ENCODE measurements at places on chromosomes 1 and 21.

DNA sequence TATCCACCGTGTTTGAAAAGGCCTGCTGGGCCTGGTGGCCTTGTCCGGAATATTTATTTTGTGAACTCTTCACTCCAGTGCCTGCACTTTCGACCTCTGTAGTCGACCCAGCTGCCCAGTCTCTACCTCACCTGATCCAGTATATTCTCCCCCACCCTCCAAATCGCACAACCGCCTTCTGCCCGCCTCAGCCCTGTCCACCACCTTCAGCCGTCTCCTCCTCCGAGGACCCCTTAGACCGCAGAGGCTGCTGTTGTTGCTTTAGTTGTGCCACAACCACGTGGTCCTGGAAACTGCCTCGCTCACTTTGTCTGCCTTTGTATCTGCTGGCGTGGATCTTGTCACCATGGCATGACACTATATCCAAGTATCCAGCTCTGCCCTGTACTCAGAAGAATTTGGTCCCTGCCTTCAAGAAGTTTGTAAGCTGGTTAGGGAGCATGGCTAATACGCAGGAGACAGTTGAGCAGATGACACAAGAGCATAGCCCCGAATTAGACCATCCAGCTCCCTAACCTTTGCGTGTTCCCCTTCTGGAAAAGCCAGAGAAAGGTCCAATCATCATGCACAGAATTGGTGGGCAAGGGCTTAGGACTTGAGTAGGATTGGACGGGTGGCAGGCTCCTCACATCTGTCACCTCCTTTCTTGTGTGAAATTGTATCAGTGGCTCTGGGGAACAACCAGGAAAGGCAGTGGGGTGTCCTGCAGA, 1.5 kb downstream of the PHGDH start:
- peak; percentile 10 for DNase-seq

GRCh38 chr1:35629051-35629450, 12.3 kb downstream of the PSMB2 start:
- no peak for DNase-seq

GRCh38 chr1:33349778-33350610, 29.1 kb upstream of the A3GALT2 start:
- peak; percentile 71 for DNase-seq

GRCh38 chr1:59404796-59405195, 107.9 kb downstream of the FGGY start:
- DNase-seq: no peak

GRCh38 chr1:246170574-246171261, 336.4 kb downstream of the SMYD3 start:
- no peak for DNase-seq

DNA sequence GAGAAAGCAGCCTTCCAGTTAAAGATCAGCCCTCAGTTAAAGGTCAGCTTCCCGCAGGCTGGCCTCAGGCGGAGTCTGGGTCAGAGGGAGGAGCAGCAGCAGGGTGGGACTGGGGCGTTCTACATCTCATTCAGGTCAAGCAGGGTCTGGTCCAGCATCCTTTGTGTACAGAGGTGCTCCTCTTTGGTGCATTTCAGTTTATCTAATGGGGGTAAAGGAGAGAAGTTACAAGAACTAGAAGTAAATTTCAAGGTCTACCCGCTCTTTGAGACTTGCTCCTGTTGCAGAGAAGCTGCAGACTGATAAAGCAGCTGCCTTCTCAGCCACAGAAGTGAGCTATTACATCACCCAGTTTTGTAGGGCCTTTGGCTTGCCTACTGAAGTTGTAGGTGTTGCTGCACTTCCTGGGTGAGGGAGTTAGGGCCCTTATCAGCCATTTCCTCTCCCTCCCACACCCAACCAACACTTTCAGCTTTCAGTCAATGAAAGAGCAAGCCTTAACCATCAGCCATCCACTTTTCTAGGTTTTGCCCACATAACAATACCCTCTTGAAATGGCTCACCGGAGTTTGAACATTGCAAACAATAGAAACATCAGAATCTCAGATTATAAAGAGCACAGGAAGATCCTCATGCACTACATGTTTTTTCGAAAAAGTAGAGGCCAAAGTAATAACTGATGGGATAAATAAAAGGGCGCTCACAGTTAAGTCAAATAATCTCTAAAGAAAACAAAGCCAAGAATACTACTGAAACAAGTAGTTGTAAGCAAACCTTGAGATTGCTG, 2.8 kb upstream of the NUP210L start:
- peak; percentile 88 for DNase-seq

Measured in MV-4-11 (cell line).